ENCODE measurements at places on chromosomes 16 and 17.

- no peak for DNase-seq
Observed at GRCh38 chr17:18159551-18160120, 24.0 kb upstream of the ALKBH5 start.

DNA sequence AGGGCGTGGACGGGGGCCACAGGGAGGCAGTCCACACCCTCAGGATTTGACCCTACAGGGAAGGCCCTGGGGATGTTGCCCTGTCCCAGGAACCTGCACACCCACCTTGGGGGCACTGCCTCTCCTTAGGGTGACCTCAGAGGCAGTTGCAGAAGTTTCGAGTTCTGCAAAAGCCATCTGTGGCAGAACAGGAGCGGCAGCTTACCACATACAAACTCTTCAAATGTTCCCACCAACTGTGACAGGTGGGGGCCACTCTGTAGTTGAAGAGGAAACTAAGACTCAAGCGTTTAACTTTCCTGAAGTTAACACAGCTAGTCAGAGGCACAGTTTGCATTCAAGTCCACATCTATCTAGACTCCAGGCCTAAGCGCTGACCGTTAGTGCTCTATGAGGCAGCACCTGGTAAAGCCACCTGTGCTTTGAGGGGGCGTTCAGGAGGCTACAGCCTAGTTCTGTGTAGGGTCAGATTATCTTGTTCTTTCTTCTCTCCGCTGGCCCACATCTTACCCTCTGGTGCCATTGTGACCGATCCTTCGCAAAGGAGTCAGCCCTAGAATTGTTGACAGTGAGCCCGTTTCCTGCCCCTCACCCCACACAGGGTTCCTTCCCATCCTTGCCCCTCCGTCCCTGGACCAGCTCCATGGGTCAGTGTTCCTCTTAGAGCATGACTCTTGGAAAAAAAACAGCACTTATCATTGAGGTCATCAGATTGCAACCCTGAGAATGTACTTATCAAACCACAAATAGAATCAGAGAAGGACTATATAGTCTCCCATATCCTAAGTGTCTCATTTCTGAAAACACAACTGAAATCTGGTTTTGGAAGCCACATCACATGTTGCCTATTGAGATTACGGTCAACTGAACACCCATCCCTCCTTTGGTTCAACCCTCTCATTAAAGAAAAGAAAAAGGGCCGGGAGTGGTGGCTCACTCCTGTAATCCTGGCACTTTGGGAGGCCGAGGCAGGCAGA lies 45.4 kb downstream of the CDH1 start:
- peak; percentile 32 for DNase-seq

GRCh38 chr17:48121923-48122664 lies 14.5 kb downstream of the SNX11 start:
- no peak for DNase-seq

GRCh38 chr16:49899991-49900695 lies 44.2 kb upstream of the ZNF423 start:
- no peak for DNase-seq

- peak; percentile 20 for DNase-seq
Observed at GRCh38 chr16:48318630-48319029, 66.6 kb downstream of the SIAH1 start.

DNA sequence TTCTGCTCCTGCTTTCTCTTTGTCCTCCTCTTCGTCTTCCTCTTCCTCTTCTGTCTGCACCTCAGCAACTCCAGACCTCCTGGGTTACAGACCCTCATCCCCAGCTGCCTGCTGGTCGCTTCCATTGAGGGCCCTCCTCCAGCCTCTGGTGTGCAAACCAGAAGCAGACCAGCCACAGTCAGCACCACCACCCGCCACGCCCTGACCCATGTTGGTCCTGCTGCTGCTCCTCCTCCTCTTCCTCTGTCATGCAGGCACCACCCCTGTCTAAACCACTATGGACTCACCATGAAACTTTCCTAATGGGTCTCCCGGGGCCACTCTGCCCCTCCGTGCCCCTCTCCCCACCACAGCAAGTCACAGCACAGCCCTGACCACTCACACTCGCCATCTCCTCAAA lies 11.4 kb upstream of the OGFOD3 start:
- no peak for DNase-seq

DNA sequence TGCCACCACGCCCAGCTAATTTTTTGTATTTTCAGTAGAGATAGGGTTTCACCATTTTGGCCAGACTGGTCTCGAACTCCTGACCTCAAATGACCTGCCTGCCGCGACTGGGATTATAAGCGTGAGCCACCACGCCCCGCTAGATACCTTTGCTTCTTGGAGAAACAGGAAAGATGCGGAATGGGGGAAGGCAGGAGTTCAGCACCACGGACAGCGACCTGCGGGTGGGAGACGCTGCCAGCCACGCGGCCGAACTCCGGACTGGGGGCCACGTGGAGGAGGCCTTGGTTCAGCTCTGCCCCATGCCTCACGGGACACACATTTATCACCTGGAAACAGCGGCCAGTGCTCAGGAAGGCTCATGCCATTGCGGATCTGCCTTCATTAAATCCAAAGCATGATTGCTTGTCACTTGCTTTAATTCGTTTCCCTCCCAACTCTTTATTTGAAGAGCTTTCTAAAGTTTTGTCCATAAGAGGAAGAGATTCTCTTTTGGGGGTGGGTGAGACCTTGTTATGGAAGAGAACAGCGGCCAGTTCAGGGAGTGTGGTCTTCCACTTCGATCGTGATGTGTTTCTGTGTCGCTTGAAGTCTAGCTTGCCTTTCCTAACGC lies 219.9 kb downstream of the ENGASE start:
- peak; percentile 52 for DNase-seq

DNA sequence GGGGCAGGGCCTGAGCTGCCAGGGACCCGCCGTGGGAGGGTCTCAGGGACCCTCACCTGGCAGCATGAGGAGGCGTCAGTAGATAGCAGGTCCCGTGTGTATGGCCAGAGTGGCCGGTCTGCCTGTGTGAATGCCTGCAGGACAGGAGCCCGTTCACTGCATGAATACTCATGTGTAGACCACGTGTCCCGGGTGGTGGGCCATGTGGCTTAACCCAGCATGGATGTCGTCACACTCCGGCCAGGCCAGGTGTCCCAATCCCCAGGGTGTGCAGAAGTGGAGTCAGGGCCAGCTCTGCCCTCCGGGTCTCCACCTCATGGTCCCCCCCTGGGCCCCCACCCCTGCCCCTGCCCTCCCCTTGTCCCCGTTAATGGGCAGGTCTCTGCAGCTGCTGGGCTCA lies 53.7 kb downstream of the BAHCC1 start:
- DNase-seq: no peak

DNA sequence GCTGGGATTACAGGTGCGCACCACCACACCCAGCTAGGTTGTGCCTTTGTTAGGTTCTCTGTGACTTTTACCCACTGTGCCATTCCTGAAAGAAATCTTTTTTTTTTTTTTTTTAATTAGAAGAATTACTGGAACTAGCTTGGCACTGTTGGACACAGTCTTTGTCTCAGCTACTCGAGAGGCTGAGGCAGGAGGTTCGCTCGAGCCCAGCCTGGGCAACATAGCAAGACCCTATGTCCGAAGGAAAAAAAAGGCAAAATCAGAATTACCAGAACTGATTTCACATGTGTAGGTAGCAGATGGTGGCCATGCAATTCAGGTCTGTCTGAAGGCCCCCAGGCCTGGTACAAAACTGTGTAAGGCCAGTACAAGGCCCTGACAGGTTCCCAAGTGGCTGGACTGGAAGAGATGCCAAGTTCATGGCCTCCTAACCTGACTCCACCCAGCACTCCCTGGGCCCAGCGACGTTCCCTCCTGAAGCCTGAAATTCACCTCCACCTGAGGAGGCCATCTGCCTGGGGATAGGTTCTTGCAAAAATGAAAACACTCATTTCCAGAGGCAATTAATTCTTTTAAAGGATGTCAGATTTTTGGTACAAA lies 23.0 kb downstream of the CARHSP1 start:
- no peak for DNase-seq

GRCh38 chr17:4006745-4007211 lies 42.5 kb upstream of the ATP2A3 start:
- no peak for DNase-seq

GRCh38 chr17:75155191-75155601 lies 884 bp upstream of the JPT1 start:
- DNase-seq: no peak

DNA sequence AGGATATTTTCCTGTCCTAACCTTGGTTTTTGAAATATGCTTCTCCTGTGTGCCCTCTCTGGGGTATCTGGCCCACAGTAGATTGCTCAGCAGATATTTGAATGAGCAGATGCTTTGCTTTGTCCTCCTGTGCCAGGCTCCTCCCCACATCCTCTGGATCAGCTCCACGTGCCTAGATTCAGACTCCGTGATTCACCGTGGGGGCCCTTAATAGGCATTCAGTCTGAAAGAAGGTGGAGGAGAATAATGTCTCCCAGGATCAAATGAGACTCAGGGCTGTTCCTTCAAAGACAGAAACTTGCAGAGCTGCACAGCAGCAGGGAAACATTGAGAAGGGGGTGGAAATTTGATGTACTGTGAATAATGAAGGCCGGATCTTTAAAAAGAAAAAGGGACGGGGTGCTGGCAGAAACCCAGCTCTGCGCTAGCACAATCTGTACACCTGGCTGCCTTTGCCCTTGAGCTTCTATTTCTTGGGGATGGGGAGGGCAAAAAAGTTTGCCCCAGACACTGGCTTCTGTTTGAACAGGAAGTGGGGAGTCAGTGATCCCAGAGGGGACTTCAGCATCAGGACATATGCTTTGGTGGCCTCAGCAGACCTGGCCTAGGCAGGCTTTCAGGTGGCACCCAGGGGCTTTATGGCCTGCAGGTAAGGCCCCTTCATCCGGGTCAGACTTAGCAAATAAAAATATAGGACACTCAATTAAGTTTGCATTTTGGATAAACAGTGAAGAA lies 15.9 kb upstream of the SLC12A3 start:
- no peak for DNase-seq

- DNase-seq: no peak
Observed at GRCh38 chr17:62882878-62883277, 74.8 kb upstream of the MARCHF10 start.

DNA sequence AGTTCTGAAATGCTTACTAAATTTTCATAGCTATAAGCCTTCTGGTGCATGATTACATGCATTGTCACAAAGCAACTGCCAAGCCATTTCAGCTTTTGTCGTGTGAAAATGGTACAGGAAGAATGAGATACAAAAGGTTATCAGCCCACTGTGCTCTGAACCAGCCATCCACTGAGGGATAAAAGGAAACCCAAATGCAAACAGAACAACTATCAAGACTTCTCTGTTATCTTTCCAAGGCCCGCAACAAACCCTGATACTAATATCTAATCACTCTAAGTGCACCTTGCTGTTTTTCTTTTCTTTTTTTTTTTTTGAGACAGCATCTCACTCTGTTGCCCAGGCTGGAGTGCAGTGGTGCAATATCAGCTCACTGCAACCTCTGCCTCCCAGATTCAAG lies 109.0 kb downstream of the FTO start:
- DNase-seq: no peak

DNA sequence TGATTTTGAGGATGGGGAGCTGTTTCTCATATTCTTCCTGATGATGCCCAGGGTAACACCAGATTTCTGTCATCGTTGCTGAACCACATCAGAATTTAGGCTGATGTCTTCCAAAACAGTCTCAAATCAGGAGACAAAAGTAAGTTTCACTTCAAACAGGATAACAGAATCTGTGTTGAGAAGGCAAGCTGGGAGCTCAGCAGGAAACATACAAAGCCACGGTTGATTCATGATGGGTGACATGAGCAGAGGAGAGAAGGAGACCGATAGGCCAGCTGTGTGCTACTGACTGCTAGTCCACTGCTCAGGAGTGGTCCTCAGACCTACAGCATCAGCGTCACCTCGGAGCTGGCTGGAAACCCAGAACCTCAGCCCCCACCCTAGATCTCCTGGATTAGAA lies 62.9 kb upstream of the RCVRN start:
- DNase-seq: no peak

DNA sequence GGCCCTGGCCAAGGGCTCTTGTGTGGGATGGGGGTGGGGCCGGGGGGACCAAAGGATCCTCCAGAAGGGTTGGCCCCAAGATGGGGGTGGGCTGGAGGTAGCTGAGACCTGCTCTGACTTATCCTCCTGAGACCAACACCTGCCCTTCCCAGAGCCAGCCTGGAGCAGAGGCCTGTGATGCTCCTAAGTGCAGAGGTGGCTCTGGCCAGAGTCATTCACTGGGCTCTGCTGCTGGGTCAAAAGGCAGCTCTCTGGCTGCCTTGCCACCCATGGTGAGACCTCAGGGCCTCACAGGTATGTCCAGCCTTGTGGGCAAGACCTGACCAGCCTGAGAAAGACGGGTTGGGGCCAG lies 393 bp downstream of the SERPINF2 start:
- DNase-seq: no peak

- no peak for DNase-seq
Observed at GRCh38 chr17:44241106-44241624, 21.7 kb upstream of the UBTF start.

GRCh38 chr17:55563363-55563762 lies 52.1 kb upstream of the SMIM36 start:
- DNase-seq: no peak

GRCh38 chr16:54107583-54108202 lies 178.9 kb downstream of the IRX3 start:
- DNase-seq: no peak

GRCh38 chr17:73132085-73132492 lies 32.7 kb upstream of the SSTR2 start:
- DNase-seq: peak; percentile 33

DNA sequence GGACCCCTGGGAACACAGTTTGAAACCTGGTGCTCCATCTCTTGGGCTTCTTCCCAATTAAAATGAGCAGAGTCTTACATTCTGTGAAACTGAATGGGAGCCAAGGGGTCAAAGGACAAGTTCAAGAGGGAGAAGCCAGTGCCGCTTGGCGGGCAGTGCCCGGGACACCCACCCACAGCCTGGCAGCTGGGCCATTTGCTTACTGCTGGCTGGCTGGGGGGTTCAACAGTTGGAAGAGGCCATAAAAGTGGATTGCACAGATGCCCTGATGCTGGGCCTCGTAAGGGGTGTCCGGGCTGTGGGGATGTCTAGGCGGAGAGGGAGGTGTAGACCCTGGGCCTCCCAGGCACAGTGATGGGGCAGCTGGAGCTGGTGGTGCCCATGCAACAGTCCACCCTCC lies 52.1 kb downstream of the CMIP start:
- DNase-seq: no peak

- DNase-seq: no peak
Observed at GRCh38 chr16:4646773-4647643, 22.4 kb downstream of the MGRN1 start.

- DNase-seq: peak; percentile 41
Observed at GRCh38 chr16:11205754-11206581, 50.0 kb downstream of the SOCS1 start.

DNA sequence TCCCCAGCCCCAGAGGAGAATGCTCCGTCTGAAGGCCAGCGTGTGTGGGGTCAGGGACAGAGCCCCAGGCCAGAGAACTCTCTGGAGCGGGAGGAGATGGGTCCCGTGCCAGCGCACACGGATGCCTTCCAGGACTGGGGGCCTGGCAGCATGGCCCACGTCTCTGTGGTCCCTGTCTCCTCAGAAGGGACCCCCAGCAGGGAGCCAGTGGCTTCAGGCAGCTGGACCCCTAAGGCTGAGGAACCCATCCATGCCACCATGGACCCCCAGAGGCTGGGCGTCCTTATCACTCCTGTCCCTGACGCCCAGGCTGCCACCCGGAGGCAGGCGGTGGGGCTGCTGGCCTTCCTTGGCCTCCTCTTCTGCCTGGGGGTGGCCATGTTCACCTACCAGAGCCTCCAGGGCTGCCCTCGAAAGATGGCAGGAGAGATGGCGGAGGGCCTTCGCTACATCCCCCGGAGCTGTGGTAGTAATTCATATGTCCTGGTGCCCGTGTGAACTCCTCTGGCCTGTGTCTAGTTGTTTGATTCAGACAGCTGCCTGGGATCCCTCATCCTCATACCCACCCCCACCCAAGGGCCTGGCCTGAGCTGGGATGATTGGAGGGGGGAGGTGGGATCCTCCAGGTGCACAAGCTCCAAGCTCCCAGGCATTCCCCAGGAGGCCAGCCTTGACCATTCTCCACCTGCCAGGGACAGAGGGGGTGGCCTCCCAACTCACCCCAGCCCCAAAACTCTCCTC lies 10.4 kb downstream of the CX3CL1 start:
- no peak for DNase-seq

All from GM20000 (cell line).